ENCODE measurements at places on chromosomes 7 and 10. TPM values are rescaled to one million over a fixed set of nuclear protein-coding genes. Genes with fewer than 3 reads are reported as not detected.

The LBX1 gene
- total RNA-seq: not detected

The TMEM236 gene
- 0.66 TPM for total RNA-seq

The TLX1 gene
- not detected for total RNA-seq

The PHYHIPL gene
- under 0.01 TPM for total RNA-seq

The MGMT gene
- total RNA-seq: 57.8 TPM

The HBP1 gene
- total RNA-seq: 166 TPM

The PLEKHA1 gene
- 38.9 TPM for total RNA-seq

The STRIP2 gene
- under 0.01 TPM for total RNA-seq

The AS3MT gene
- 5.2 TPM for total RNA-seq

The CYP26C1 gene
- 0.15 TPM for total RNA-seq

The FOXI2 gene
- total RNA-seq: not detected

The WNT16 gene
- not detected for total RNA-seq

The TDRD1 gene
- total RNA-seq: 0.73 TPM

The UNC5B gene
- 3.5 TPM for total RNA-seq

The NPY gene
- not detected for total RNA-seq

The APBB1IP gene
- 30.1 TPM for total RNA-seq

The COL26A1 gene
- not detected for total RNA-seq

The KLLN gene
- total RNA-seq: 0.44 TPM

The MYO3A gene
- not detected for total RNA-seq

The LIPF gene
- not detected for total RNA-seq

The ANK3 gene
- 93.2 TPM for total RNA-seq

The PRKAG2 gene
- total RNA-seq: 56.6 TPM

The FAM237B gene
- 0.15 TPM for total RNA-seq

The ZNF775 gene
- 1.9 TPM for total RNA-seq

The C10orf53 gene
- not detected for total RNA-seq

The STEAP1 gene
- total RNA-seq: 75.1 TPM

The WEE2 gene
- total RNA-seq: not detected

The ARHGEF5 gene
- total RNA-seq: 31.8 TPM

The ABLIM1 gene
- 216 TPM for total RNA-seq

The LIPK gene
- 0.66 TPM for total RNA-seq

The CALHM1 gene
- total RNA-seq: not detected

The LIPM gene
- not detected for total RNA-seq

The RNF133 gene
- 8.2 TPM for total RNA-seq

The EBF3 gene
- 6.6 TPM for total RNA-seq

The CABCOCO1 gene
- 0.16 TPM for total RNA-seq

All from breast epithelium (tissue), 4 donors.